ENCODE measurements at places on chromosomes 1 and 21.

- peak; percentile 38 for DNase-seq
Observed at GRCh38 chr1:20194757-20195461, 8.6 kb upstream of the PLA2G2C start.

DNA sequence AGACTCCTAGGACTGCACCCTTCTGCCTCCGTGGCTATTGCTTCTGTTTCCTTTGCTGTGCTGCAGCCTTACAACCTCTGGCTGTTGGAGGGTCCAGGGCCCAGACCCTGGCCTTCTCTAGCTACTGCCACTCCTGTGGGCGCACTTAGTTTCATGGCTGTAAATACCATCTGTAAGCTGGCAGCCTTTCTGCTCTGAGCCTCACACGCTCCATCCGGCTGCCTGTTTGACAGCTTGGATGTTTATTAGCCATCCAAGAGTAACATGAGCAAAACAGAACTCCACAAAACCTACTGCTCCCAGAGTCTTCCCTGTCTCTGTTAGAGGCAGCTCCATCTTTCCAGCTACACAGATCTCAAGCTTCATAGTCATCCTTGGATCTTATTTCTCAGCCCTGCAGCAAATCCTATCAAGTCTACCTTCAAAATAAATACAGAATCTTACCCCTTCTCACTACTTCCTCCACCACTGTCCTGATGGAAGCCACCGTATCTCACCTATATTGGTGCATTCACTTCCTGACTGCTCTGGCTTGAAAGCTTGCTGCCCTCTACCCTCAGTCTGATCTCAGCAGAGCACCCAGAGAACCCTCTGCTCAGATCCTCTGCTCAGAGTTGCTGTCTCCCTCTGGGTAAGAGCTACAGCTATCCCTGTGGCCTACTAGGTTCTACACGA lies 19.1 kb downstream of the SLC25A33 start:
- DNase-seq = no peak

DNA sequence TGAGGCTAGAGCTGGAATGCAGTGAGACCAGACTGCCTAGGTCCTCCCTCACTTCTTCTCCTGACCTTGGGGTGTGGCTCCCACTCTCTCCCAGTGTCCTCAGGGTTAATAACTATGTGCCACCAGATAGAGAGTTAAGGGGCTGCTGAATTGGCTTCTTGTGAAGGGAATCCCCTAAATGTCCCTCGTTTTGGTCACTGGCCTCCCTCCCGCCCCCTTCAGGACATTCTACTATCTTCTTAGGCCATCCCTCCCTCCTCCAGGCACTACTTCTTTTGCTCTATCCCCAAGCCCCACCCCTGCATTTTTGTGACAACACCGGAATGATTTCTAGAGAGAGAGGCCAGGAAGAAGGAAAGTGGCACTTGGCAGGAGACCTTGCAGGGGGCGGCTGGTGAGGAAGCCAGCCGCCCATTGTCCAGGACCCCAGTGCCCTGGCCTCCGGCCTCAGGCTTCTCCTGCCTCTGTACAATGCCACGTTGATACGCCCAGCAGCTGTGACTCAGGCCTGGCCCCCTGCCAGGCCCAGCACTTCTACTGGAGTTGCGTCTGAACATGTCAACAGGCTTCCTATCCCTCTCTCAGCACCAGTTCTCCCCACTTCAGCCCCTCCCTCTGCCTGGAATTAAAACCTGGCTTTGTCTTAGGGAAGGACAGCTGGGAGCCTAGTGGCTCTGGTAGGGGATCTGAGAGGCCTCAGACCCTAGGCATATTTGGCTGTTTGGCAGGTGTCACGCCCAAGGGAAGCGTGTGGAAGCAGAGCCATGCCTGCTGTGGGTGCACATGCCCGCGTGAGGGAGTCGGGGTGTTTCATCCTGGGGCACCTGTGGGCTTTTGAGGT lies 9.1 kb downstream of the LMNA start:
- DNase-seq = peak; percentile 99

GRCh38 chr21:46250146-46250725 lies 21.7 kb upstream of the LSS start:
- no peak for DNase-seq

GRCh38 chr1:221704306-221704705 lies 37.6 kb downstream of the DUSP10 start:
- no peak for DNase-seq

GRCh38 chr1:107949467-107950253 lies 15.3 kb downstream of the VAV3 start:
- DNase-seq = no peak

DNA sequence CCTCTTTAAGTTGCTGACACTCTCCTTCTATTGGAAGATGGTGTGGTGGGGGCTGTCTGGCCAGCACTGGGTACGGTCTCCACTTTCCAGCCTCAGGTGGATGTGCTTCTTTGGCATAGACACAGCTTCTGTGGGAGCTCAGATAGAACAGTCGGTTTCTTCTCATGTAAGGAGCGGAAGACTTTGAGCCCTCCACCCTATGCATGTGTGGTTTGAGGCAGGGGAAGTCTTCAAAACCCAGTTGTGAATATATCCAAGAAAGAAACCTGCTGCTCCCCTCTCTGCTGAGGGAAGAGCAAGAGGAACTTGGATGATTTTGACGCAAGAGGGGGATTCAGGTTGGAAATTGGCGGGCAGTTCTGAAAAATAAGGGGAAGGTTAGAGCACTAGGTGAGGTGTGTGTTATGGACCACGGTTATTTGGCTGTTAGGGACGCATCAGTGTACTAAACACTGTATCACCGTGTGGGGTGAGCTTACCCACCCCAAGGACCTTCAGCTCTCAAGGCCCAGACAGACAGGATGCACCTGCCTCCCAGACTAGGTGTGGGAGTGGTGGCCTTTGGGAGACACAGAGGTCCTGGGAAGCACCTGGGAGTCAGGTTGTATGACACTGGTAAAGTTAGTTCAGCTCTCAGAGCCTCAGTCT lies 36.2 kb downstream of the IL6R start:
- DNase-seq = no peak

DNA sequence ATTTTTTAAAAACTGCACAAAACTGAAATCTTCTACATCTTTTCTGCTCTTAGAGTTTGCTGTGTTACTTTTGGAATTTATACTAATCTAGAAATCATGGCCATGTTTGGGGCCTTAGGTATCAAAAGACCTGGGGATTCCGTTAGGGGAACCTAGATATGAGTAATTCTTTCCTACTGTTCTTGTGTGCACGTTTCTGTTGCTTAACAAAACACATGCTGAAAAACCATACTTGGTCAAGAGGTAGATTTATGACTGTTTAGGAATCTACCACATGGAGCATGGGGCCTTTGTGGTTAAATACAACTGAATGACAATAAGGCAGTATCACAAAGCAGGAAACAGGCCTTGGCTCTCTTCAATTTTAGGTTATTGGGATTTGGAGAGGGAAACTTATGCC lies 291.9 kb upstream of the USP25 start:
- DNase-seq = no peak

DNA sequence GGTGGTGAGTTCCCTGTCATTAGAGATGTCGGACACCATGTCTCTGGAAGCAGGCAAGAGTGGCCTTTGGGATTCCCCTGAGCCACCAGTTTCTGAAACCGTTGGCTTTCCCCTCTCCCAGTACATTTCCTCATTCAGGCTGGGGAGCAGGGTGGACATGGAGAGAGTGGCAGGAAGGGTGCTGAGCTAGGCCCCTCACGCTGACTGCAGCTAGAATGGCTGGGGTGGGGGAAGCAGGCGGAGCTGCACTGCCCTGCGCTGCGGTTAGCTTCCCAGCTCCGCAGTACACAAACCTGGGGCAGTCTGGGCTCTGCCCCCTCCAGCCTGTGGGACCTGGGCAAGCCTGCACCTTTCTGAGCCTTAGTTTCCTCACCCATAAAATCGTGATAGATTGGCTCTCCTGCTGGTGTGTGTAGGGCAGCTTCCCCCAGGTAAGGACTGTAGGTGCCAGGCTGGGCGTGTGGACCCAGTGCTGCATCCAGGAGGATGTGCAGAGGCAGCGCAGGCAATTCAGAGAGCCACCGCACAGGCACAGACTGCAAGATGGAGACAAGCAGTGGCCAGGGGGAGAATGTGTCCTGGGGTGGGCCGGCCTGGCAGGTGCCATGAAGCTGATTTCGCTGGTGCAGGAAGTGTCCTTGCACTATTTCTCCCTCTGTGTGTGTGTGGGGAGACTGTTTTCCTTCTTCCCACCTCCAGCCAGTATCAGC lies 3.0 kb downstream of the PLA2G2F start:
- DNase-seq = no peak

- peak; percentile 21 for DNase-seq
Observed at GRCh38 chr1:14140831-14141401, 440.9 kb downstream of the PRDM2 start.

DNA sequence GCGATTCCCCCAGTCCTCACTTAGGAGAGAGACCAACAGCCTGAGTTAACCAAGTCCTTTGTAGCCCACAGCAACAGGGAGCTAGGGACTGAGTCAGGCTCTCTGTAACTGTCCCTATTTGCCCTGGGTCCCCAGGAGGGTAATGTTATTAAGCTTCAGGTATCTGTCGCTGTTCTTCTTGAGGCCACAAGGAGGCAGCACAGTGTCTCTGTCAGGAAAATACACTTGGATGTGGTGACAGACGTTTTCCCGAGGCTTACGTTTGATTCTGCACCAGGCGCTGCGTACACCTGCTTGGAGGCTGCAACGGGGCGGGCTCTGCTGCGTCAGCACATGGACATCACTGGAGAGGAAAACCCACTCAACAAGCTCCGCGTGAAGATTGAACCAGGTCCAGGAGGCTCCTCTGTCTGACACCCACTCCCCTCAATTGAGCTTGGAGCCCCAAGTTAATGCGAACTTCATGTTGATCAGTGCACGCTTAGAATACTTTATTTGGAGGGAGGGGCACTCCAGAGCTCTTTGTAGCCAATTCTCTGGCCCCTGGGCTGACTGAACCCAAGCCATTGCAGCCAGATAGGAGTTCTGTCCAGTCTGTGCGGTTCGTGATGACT lies 10.7 kb upstream of the ELF3 start:
- peak; percentile 32 for DNase-seq

DNA sequence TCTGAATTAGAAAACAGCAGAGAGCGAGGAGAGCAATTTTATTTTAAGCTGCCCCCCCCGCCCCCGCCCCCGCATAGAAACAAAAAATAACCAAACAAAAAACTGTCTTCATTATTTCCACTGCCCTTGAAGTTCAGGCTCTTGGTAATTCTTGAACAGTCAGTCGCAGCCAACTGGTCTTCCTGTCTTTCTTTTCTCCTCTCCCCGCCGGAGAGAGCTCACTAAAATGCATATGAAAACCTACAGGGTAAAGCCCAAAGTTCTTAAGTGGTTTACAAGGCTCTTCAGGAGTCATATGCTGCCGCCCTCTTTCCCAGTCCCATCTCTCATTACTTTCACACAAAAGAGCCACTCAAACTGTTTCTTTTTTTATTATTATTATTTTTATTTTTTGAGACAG lies 1.1 kb upstream of the ANKRD35 start:
- DNase-seq = no peak

- DNase-seq = no peak
Observed at GRCh38 chr1:16191309-16191708, 21.1 kb downstream of the ARHGEF19 start.

DNA sequence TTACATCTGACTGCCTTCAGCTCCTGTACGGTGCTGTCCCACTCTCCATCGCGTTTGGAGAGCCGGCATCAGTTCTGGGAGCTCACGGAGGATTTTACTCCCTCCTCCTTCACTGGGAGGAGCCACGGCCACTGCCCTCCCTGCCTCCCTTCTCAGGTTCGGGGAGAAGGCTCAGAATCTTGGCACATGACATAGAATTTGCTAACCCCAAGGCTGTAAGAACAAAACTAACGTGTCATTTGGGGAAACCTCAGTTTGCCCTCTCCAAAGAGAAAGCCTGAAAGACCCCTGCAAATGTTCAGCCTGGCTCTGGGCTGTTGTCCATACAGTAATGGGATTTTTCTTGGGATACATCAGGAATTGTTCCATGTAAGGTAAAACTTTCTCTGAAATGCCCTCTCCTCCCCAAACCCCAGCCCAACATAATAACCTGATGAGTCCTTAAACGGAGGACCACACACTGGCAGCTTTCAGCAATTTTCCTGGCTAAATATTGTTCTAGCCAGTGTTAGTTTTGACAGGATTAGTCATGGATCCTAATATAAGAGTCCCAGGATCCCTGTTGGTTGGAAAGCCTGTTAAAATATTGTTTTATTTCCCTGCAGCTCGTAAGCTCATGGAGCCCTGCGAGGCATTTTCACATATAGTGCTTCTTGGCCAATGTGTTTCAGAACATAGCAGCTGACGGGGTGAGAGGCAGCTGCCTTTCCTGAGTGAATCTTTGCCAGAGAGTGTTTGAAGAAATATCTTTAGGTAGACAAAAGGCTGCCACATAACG lies 98.8 kb downstream of the RHOU start:
- DNase-seq = no peak

- DNase-seq = no peak
Observed at GRCh38 chr1:19737104-19737825, 62.5 kb downstream of the TMCO4 start.

- DNase-seq = no peak
Observed at GRCh38 chr1:14803002-14803789, 204.7 kb downstream of the KAZN start.

DNA sequence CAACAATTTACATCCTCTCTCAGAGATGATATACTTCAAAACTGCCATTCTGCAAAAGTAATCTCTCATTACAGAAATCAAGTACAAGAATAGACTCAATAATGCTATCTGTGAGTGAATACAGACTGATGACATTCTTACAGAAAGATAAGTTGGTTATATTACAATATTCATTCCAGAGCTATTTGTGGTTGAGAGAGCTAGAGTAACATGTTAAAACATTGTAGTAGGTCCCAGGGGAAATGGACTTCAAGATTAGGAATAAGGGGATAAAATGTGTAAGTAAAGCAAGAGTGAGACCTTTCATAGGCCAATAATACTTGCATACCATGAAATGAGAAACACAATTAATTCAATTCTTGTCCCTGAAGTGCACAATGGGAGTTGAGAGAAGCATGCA lies 1.5 kb downstream of the F13B start:
- DNase-seq = no peak

DNA sequence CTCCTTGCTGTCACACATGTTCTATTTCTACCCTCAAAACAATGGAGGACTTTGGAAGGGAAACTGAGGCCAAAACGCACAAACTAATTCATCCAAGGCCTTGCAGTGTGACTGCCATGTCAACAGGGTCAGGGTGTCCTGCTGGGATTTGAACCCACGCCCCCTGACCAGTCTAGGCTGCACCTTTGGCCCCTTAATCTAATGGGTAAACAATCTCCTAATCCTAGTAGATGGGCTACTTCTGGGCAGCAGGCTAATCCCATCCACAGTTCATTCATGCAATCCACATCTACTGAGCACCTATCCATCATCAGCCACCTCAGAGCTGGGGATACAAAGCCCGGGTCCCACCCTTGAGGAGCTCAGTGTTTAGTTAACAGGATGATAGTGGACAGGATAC lies 17.0 kb upstream of the LEFTY2 start:
- DNase-seq = no peak
